Peyer's patch (tissue), 4 donors: ENCODE measurements at places on chromosomes 3 and 15. TPM values are rescaled to one million over a fixed set of nuclear protein-coding genes. Genes with fewer than 3 reads are reported as not detected.
A peak's percentile ranks its signal among the peaks of the same experiment; 100 is the strongest.

DNA sequence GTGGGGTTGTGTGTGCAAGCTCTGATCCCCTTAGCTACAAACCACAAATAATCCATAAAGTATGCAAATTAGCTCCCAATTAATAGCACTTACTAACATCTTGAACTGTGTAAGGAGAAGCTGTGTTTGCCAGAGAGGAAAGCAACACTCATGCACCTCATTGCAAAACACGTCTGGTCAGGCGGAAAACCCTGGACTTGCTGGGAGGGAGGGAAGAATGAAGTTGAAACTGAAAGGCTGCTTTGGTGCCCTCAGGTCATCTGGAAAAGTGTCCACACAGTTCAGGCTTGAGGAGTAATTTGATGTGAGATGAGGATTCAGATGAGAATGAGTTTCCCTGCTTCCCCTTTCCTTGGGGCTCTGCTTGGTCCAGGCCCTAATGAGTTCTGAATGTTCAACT lies 185.5 kb upstream of the ANKRD28 start:
- no peak overlapping the region for H3K4me3 ChIP-seq
- no peaks in the 10 kb centered on the region for H3K4me1 ChIP-seq
- H3K27me3 ChIP-seq, result no peaks in the 10 kb centered on the region
- H3K27ac ChIP-seq, result no peak overlapping the region
- DNase-seq, result no peak

DNA sequence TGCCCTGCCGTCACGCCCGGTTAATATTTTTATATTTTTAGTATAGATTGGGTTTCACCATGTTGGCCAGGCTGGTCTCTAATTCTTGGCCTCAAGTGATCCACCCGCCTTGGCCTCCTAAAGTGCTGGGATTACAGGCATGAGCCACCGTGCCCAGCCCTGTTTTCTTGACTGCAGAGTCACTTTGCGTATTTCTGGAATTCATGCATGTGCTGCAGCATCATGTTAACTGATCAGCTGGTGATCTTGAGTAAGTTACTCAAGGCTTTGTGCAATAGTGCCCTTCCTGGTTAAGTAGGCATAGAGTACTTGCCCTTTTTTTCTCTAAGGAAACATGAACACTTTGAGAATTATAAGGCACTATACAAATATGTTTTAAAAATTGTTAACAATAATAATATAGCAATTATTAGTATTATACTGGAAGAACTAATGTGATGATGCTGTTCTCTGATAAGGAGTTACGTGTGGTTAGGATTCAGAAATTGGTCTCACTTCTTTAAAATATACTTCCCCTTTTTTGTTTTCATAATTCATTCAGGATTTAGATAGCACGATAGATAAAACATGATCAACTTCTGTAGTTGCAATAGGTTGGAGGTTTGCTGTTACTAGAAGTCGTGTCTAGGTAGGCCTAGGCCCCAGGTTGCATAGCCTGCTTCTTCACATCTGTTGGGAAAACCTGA lies 33.6 kb downstream of the GPR171 start:
- no peaks in the 10 kb centered on the region for H3K27me3 ChIP-seq
- H3K4me1 ChIP-seq, result no peaks in the 10 kb centered on the region
- no peaks in the 10 kb centered on the region for H3K36me3 ChIP-seq
- H3K4me3 ChIP-seq, result no peak overlapping the region
- H3K27ac ChIP-seq, result peak overlapping the region; percentile 53
- DNase-seq, result peak; percentile 52

DNA sequence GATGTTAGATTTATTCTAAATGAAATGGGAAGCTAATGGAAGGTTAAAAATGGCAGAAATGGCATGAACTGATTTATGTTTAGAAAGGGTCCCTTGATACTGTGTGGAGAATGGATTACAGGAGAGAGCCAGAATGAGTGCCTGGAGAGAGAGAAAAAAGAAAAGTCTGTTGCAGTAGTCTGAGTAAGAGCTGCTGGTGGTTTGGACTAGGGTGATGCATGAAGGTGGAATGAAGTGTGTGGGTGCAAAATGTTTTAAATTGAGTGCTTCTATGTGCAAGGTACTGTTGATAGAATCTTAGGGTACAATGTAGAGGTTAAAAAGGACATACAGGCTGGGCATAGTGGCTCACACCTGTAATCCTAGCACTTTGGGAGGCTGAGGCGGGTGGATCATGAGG lies 11.4 kb upstream of the MGA start:
- H3K4me1 ChIP-seq, result no peaks in the 10 kb centered on the region
- no peaks in the 10 kb centered on the region for H3K27me3 ChIP-seq
- H3K4me3 ChIP-seq, result no peak overlapping the region
- no peak for DNase-seq
- no peak overlapping the region for H3K27ac ChIP-seq

GRCh38 chr3:50205413-50206276 lies 574 bp downstream of the SLC38A3 start:
- peak; percentile 60 for DNase-seq
- no peak overlapping the region for H3K27ac ChIP-seq
- no peaks in the 10 kb centered on the region for H3K36me3 ChIP-seq

GRCh38 chr15:34437687-34438086 lies at the start of gene GOLGA8A:
Gene GOLGA8A (minus strand): TSS chr15:34437808. CDS start chr15:34389691, 48,117 bp downstream.
- peak; percentile 81 for DNase-seq
- no peaks in the 10 kb centered on the region for H3K27me3 ChIP-seq
- no peaks in the 10 kb centered on the region for H3K36me3 ChIP-seq
- H3K4me3 ChIP-seq, result peak within 1 kb of the TSS; percentile 64
- H3K4me1 ChIP-seq, result no peaks in the 10 kb centered on the region

- no peak for DNase-seq
- H3K27me3 ChIP-seq, result no peaks in the 10 kb centered on the region
- no peaks in the 10 kb centered on the region for H3K4me1 ChIP-seq
- peak within 1 kb of the TSS; percentile 79 for H3K4me3 ChIP-seq
These were observed at the start of gene CDV3 for GRCh38 chr3:133573629-133574194. Gene CDV3 (plus strand): TSS chr3:133573686. CDS start chr3:133574045, 359 bp downstream.

- peak overlapping the region; percentile 51 for H3K27ac ChIP-seq
- no peaks in the 10 kb centered on the region for H3K4me1 ChIP-seq
- H3K27me3 ChIP-seq, result no peaks in the 10 kb centered on the region
- DNase-seq, result no peak
- no peaks in the 10 kb centered on the region for H3K36me3 ChIP-seq
These were observed 128.3 kb upstream of the BHLHE40 start for GRCh38 chr3:4850928-4851265.

GRCh38 chr3:24835510-24835909 lies 340.9 kb upstream of the THRB start:
- no peaks in the 10 kb centered on the region for H3K27me3 ChIP-seq
- DNase-seq, result no peak
- H3K36me3 ChIP-seq, result no peaks in the 10 kb centered on the region
- H3K4me3 ChIP-seq, result no peak overlapping the region

DNA sequence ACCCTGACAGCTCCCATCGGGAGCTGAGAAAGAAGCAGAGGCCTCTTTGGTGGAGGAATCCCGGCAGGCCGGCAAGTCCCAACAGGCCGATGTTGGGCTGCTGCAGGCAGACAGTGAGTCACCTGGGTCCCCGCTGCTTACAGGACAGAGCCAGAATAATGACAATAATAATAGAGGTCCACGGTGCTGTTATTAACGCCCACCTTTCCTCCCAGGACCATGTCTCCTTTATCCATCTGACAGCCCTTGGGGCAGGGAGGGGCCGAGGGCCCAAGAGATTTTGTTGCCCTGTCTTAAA lies 29.3 kb upstream of the MAGEF1 start:
- no peaks in the 10 kb centered on the region for H3K27me3 ChIP-seq
- H3K27ac ChIP-seq, result no peak overlapping the region
- no peak for DNase-seq
- no peaks in the 10 kb centered on the region for H3K4me1 ChIP-seq

- DNase-seq, result peak; percentile 45
- H3K27me3 ChIP-seq, result no peaks in the 10 kb centered on the region
- no peak overlapping the region for H3K4me3 ChIP-seq
- H3K27ac ChIP-seq, result no peak overlapping the region
These were observed 105.8 kb downstream of the LSAMP start for GRCh38 chr3:116339441-116340028.

DNA sequence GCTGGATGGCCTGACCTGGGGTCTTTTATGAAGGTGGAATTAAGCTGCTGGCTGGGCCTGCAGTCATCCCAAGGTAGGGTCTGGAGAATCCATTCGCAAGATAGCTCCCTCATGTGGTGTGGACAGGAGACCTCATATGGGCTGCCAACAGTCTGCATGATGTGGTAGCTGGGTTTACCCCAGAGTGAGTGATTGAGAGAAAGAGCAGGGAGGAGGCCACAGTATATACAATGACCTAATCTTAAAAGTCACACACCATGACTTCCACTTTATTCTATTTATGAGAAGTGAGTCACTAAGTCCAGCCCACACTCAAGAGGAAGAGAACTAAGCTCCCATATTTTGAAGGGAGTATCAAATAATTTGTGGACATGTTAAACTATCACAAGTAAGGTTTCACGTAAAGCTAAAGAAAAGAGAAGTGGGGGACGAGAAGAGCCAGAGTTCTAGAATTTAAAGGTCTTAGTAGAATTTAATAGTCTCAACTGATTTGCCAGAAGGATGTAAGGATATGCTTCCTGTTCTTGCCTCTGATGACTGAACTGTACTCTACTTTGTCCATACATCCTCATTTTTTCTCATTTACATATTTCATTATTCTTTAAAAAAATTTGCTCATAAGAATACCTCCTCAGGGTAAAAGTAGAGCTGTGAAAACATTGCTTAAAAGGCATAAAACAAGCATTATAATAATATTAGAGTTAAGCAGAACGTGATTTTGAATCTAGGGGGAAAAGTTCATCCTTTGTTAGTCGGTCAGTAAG lies 184.4 kb downstream of the PEX5L start:
- no peak overlapping the region for H3K27ac ChIP-seq
- no peaks in the 10 kb centered on the region for H3K27me3 ChIP-seq
- H3K36me3 ChIP-seq, result no peaks in the 10 kb centered on the region
- no peak for DNase-seq
- H3K4me1 ChIP-seq, result no peaks in the 10 kb centered on the region

GRCh38 chr3:107578091-107578490 lies 55.3 kb downstream of the BBX start:
- H3K36me3 ChIP-seq, result no peaks in the 10 kb centered on the region
- H3K27ac ChIP-seq, result no peak overlapping the region
- no peak overlapping the region for H3K4me3 ChIP-seq
- H3K4me1 ChIP-seq, result no peaks in the 10 kb centered on the region

DNA sequence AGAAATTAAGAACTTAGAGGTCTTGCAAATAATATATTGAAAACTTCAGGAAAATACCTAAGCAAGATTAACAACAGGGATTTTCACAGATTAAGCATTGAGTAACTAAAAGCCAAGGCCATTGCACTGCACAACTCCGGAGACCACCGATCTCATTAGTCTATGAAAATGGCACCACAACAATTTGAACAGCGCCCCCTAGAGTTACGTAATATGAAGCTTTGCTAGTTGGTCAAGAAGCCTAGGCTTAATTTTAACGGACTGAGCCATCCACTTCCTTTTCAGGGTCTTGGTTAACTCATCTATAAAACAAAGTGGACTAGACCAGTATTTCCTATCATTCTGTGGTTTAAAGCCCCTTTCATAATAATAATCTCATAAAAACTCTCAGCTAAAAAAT lies 24.8 kb downstream of the TMEM212 start:
- no peak overlapping the region for H3K4me3 ChIP-seq
- H3K27me3 ChIP-seq, result no peaks in the 10 kb centered on the region

- no peaks in the 10 kb centered on the region for H3K4me1 ChIP-seq
- H3K27me3 ChIP-seq, result no peaks in the 10 kb centered on the region
- no peak overlapping the region for H3K4me3 ChIP-seq
- DNase-seq, result no peak
These were observed 54.3 kb downstream of the LRRN1 start for GRCh38 chr3:3853544-3853943.

DNA sequence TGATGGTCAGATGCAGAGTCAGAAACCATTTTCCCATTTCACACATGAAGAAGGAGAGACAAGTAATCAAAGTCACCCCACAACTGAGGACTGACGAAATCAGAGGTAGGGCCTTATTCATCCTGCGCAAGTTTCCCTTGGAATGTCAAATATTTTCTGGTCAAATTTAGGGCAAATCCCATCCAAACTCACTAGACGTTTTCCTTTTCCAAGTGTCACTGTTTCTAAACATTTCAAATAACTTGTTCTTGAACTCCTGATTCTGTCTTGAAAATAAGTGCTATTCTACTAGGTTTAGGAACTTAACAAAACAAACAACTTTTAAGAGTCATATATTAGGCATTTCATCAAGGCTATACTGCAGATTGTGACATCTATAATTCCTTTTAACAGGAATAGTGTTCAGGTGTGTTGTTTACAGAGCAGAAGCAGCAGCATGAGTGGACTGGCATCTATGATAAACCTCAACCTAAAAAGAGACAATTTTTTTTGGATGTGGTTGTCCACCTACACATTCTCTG lies 40.7 kb downstream of the SUMF1 start:
- no peaks in the 10 kb centered on the region for H3K27me3 ChIP-seq
- no peaks in the 10 kb centered on the region for H3K4me1 ChIP-seq
- H3K36me3 ChIP-seq, result no peaks in the 10 kb centered on the region
- no peak overlapping the region for H3K4me3 ChIP-seq

DNA sequence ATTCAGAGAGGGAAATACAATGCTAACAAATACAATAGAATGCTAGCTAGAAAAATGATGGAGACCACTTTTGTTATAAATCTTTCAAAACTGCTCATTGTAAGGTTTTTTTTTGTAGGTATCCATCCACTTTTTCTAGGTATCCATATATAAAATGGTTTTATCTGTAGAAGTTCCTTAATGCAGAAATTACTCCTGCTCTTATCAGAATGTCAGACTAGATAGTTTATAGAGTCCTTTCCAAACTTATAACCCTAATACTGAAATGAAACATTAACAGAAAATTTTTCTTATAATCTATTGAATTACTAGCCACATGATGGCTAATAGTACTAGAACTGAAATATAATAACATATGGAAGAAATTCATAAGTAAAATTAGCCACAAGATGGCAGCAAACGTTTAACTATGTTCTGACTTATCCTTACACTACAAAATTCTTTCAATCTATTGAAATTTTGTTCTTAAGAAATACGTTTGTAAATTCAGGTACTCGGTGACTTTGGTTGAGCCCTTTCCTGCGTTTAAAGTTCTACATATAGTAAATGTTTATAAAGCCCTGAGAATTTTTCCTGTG lies 58.5 kb downstream of the ECT2 start:
- H3K4me3 ChIP-seq, result no peak overlapping the region
- no peak overlapping the region for H3K27ac ChIP-seq
- no peaks in the 10 kb centered on the region for H3K27me3 ChIP-seq
- no peak for DNase-seq
- no peaks in the 10 kb centered on the region for H3K4me1 ChIP-seq

- H3K4me1 ChIP-seq, result no peaks in the 10 kb centered on the region
- H3K27ac ChIP-seq, result no peak overlapping the region
- H3K36me3 ChIP-seq, result no peaks in the 10 kb centered on the region
- no peak overlapping the region for H3K4me3 ChIP-seq
- DNase-seq, result peak; percentile 68
These were observed 6.5 kb upstream of the ALDH1A3 start for GRCh38 chr15:100873029-100873677.

- no peaks in the 10 kb centered on the region for H3K27me3 ChIP-seq
- no peaks in the 10 kb centered on the region for H3K4me1 ChIP-seq
- H3K27ac ChIP-seq, result no peak overlapping the region
- no peak for DNase-seq
- H3K36me3 ChIP-seq, result no peaks in the 10 kb centered on the region
These were observed 930.7 kb downstream of the ZPLD1 start for GRCh38 chr3:103365467-103365866.

- no peaks in the 10 kb centered on the region for H3K27me3 ChIP-seq
- H3K4me1 ChIP-seq, result peaks cover 31% of the 10 kb centered on the region
- DNase-seq, result no peak
- no peaks in the 10 kb centered on the region for H3K36me3 ChIP-seq
- peak overlapping the region; percentile 74 for H3K27ac ChIP-seq
- H3K4me3 ChIP-seq, result no peak overlapping the region
These were observed 53.0 kb upstream of the CGNL1 start for GRCh38 chr15:57323299-57323805.

The CACNA2D3 gene
- 0.27 TPM for total RNA-seq

The KLHL40 gene
- total RNA-seq, result not detected

The GPR149 gene
- total RNA-seq, result not detected

The SGO1 gene
- 9.9 TPM for total RNA-seq

The LRRIQ4 gene
- not detected for total RNA-seq

The SLC12A1 gene
- not detected for total RNA-seq

The RAD51 gene
- 1.1 TPM for total RNA-seq

The AADACL2 gene
- 0.66 TPM for total RNA-seq
